ENCODE measurements at places on chromosomes 2 and 18.

GRCh38 chr2:196514641-196515040 is 124.9 kb upstream of the CCDC150 start:
- DNase-seq, result no peak

- no peak for DNase-seq
These were observed 22.1 kb upstream of the SERTAD2 start for GRCh38 chr2:64675860-64676259.

GRCh38 chr2:232613538-232614134 is 19.8 kb upstream of the EFHD1 start:
- no peak for DNase-seq

GRCh38 chr2:220482716-220483115 is 855.3 kb downstream of the SLC4A3 start:
- no peak for DNase-seq

DNA sequence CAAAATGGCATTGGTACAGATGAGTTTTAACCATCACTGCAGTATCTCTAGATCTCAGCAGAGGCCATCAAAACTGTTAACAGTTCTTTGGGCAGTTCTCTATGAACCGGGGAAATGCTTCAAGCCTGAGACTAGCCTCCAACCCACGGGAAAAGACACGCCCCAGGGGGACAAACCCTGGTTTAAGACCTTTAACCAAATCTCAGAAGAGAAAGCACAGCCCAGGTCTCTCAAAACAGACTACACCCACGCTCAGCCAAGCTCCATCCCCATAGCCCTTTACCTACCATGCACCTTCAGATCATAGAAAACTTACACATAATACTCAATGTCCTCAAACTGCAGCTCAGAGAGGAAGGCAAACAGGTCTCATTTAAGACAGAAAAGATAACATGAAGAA is 78.3 kb downstream of the TMEM163 start:
- DNase-seq, result no peak

DNA sequence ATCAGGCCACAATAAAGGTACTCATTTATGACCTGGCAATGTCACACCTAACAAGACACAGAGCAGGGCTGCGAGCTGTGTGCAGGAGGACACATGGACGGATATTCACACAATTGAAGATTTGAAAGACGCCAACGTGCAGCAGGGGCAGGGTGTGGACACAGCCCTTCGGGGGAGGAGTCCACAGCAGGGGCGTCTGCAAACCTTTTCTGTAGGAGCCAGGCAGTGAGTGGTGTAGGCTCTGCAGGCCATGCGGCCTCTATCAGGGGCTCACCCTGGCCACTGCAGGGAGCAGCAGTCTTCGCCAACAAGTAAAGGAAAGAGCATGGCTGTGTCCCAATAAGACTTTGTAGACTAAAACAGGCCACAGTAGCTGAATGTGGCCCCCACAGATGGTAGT is 125.7 kb upstream of the SNTG2 start:
- no peak for DNase-seq

DNA sequence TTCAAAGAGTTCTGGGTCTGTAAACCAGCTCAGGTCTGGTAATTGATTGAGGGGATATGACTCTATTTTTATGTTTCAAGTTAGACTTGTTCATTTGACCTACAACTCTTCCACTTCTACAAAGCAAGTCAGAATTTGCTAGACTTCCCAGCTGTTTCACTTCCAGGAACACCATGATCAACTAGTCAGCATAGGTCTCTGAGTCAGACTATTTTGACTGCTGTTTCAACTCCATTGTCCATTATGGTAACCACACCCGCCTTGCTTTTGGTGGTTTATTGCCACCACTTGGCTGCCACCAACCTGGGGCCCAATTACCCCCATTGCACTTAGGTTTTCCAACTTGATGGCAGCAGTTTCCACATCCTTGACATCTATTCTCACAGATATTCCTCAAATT is 116.6 kb downstream of the LAMA3 start:
- DNase-seq, result no peak

DNA sequence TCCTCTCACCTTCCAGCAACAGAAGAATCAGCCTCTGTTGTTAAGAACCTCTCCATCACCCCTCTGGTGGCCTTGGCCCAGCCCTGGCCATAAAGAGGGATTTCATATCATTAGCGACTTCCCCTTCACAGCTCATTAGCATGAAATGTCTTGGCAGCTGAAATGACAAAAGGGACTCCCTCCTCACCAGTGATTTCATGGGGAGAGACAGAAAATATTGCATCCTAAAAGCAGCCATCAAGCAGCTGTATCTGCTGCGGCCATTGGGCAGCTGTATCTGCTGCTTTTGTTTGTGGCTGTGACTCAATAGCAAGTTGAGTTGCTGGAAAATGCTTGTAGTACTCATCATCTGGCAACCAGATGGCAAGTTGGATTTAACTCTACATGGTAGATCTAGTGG is 105.9 kb upstream of the RMDN2 start:
- DNase-seq, result no peak

DNA sequence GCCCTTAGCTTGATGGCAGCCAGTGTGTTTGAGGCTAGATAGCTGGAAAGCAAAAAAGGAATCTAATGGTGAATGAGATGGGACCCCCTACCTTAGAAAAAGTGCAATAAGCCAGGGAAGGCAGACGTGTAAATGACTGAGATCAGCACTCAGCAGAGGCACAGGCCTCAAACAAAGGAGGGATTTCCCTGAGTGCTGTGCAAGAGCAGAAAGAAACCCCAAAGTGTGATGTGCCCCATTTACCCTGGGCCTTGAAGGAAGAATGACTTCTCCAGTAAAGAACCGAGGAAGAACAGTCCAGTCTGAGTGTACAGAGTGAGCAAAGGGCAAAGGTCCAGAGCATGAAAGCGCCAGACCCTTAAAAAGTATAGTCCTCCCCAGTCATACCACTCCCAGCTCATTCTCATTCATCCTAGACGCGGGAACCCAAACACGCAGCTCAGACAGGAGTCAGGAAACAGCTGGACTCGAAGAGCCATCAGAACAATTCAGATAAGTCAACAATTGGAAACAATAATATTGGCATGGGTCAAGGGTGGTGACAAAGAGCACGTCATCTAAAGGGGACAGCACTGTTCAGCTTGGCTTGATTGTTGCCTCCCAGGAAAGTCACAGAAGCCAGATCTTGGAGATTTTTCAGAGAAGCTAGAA is 121.7 kb downstream of the INO80D start:
- DNase-seq, result no peak

- no peak for DNase-seq
These were observed 204.2 kb downstream of the MBD2 start for GRCh38 chr18:54020156-54020745.

DNA sequence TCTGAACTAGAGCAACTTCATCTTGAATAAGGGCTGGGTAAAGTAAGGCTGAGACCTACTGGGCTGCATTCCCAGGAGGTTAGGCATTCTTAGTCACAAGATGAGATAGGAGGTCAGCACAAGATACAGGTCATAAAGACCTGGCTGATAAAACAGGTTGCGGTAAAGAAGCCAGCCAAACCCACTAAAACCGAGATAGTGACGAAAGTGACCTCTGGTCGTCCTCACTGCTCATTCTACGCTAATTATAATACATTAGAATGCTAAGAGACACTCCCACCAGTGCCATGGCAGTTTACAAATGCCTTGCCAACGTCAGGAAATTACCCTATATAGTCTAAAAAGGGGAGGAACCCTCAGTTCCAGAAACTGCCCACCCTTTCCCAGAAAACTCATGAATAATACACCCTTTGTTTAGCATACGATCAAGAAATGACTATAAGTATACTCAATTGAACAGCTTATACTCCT is 109.1 kb downstream of the FIGN start:
- DNase-seq, result no peak

GRCh38 chr2:23404426-23404825 is 19.4 kb downstream of the KLHL29 start:
- DNase-seq, result no peak

Data from esophagus squamous epithelium (tissue), 5 donors.